HS-5 (cell line): ENCODE measurements at places on chromosomes 6 and 20.
A peak's percentile ranks its signal among the peaks of the same experiment; 100 is the strongest.

DNA sequence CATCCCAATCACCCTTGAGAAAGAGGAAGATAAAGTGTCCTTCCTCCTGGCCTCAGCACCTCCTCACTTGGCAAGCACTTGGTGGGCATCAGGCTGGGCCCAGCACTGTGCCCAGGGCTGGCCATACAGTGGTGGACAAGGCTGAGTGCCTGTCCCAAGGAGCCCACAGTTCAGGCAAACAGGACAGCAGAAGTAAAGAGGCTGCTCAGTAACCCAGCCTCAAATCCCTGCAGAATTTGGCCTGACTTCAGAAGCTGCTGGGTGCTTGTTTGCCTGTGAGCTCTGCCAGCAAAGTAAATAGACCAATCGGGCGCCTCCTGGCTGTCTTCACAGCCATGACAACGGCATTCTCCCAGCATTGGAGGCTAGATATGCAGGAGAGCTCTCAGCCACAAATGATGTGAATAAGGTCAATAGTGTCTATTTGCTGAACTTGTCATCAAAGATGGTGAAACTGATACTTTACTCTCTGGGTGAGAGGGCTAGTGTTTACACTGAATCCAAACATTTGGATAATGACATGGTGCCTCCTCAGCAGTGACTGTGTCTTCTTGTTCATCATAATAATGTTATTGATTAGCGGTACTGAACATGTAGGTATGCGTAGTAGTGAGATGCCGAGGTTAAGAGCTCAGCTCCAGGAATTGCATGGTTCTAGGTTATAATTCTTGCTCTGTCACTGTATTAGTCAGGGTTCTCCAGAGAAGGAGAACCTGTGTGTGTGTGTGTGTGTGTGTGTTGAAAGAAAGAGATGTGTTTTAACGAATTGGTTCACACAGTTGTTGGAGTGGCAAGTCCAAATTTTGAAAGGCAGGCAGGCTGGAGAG lies 36.9 kb upstream of the FANCE start:
- DNase-seq: no peak

DNA sequence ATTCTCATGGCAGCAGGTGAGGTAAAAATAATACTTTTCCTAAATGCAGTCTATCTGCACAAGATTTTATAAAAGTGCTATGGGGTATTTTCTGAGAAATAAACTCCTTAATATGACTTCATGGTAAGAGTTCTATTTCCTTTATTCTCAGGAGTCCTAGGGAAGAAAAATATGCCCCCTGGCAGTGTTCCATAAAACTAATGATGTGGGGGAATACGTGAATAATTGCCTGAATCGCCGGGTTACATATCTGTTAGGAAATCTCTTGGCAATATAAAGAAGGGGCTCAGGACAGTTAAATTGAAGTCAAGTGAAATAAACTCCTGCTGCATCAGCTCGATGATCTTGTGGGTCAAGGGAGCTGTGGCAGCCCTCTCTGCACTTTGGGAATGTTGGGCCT lies 229.7 kb downstream of the MAFB start:
- DNase-seq: no peak

DNA sequence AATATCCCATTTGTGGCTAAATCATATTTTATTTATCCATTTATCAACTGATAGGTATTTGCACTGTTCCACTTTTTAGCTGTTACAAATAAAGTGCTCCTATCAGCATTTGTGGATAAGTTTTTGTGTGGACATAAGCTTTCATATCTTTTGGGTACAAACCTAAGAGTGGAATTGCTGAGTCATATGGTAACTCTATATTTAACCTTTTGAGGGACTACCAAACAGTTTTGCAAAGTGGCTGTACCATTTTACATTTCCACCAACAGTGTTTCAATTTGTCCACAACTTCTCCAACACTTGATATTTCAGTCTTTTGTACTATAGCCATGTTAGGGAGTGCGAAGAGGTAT lies 23.6 kb upstream of the ECHDC1 start:
- DNase-seq: no peak

DNA sequence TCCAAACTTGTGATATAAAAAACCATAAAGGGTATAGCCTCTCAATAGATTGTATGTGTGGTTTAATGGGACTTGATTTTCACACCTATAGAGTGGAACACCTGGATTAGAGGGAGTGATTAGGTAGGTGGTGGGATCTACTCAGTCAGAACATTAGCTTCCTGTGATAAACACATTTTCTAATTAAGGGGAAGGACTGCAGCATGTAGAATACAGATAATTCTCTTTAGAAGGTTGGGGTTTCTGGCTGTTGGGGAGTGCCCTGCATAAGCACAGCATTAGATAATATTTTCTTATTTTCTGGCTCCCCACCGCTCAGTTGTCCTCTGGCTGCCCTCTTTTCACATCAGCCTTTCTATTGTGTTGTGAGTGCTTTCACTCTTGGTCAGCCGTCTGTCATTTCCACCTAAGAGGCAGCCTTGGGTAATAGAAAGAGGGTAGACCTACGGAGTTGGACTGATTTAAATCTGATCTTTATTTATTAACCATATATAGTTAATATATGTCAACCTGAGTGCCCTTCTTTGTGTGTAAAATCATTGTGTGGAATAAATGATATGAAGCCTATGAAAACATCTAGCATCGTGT lies 8.0 kb downstream of the CSE1L start:
- DNase-seq: no peak

GRCh38 chr6:166658792-166659150 lies 31.7 kb upstream of the RPS6KA2 start:
- no peak for DNase-seq

GRCh38 chr20:59010995-59011873 lies 4.2 kb upstream of the CTSZ start:
- DNase-seq: peak; percentile 70

- DNase-seq: no peak
Observed at GRCh38 chr6:11072101-11072500, 21.5 kb upstream of the SMIM13 start.

DNA sequence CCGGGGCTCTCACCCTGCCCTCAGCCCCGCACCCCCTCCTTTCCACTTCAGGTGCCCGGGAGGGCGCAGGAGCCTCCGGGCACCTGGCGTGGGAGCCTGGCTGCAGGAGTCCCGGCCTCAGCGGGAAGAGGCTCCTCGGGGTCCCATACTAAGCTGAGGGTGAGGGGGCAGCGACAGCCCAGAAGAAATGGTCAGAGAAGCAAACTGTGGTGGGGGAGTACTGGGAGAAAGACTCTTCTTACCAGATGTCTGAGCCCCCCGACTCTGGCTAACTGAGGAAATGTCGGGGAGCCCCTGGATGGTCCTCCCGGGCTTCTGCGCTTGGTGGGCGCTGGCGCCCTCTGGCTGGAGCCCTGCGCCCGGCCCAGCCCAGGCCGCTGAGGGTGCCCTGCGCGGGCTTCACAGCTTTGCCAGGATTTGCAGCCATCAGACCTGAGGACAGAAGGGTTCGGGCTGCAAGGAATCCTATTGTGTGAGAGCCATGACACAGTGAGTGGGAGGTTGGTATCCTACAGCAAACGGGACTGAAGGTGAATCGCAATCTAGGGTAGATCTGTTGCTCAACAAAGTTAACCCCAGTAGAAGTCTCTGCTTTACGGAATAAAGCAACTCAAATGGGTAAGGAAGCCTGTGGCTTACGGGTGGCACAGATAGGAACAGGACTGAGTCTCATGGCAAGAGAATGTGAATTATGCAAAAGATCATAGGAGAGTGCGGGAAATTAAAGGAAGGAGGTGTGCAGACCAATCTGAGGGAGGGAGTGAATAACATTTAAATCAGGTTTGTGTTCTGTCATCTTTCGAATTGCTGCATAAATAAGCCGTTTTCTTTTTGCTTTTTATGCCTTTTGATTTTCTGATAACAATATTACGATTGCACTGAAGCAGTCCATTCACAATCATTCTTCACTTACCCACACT lies 639 bp upstream of the RCAN2 start:
- DNase-seq: no peak

GRCh38 chr6:145143379-145143778 lies 591.9 kb downstream of the EPM2A start:
- DNase-seq: no peak

DNA sequence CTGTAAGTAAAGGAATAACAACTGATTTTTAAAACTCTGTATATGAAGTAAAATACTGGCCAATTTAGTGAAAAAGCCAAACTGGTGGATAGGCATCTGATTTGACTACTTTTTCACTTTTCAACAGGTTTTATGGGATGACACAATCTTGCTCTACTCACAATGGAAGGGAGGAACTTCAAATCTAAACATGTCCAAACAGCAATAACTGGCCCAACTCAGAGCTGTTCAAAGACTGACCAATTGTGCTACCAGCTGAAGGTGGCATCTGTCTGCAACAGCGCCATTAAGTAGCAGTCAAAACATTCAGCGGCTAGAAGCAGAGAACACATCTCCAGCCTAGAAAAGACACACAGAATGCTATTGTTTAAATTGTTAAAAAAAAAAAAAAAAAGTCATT lies 44.6 kb downstream of the SESN1 start:
- no peak for DNase-seq

DNA sequence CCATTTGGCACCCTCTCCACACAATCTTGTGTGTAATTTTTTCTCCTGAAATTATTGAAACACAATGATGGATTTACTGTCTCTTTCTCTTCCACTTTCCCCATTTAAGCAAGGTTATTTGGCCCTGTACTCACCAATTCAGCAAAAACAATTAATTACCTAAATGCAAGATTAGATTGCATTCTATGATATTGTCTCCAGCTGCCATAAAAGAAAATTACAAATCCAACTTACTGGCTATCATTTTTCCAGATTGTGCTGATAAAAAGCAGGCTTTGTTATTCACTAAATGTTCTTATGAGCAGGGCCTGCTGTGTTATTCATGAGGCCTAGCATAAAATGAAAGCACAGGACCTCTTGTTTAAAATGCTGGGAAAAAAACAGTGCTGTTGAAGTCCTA lies 95.8 kb upstream of the IRAK1BP1 start:
- DNase-seq: no peak

DNA sequence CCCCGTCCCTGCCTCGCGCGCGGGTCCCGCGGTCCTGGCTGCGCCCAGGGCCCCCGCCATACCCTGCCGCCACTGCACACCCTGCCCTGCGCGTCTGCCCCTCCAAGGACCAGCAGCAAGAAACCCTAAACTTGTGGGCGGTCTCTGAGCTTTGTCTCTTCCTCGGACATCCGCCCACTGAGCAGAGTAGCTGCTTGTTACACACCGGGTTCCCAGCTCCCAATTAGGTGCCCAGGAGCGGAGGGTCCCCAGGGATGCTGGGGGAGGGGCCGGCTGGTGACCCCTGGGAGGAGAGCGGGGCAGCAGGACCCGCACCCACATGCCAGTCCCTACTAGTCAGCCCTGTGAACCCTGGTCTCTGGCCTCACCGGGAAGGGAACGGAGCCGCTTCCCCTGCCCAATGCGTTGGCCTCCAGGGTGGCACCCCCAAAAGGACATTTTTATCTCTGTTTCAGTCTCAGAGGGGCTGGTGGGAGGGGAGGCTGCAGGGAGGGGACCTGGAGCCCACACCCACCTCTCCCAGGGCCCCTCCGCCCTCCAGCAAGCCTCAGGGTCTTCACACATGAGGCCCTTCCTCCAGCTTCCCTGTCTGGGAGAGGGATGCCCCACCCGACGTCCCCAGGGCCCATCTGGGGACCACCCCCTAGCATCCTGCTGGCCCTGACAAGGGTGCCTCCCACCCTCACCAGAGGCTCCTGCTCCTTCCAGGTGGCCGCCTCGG lies 10.5 kb downstream of the STMN3 start:
- no peak for DNase-seq

DNA sequence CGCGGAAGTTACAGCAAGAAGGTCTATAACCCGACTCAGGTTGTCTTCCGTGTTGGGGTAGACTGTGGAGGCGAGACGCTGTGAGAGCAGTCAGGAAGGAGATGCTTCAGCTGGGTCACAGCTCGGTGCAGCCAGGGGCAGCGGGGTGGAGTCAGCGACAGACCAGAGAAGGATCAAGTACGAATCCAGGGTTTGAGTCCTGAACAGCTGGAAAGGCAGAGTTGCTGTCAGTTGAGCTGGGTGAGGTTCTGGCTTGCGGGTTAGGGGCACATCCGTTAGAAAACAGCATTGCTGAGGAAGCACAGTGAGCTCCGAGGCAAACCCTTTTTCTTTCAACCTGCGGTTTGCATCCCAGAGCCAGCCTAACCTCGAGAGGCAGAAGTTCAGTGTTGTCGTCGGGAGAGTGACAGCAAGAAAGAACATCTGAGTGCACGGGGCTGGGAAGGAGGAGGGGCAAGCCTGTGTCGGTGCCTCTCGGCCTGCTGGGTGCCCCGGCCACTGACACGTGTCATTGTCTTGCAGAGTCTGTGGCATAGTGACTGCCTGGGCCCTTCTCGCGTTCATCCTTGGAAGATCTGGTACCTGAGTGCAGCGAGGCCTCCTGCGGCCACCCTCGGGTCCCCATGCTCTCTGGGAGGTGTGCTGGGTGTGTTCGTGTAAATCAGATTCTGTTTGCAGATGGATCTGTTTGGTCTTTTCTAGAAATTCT lies 20.0 kb downstream of the PNLDC1 start:
- DNase-seq: no peak

DNA sequence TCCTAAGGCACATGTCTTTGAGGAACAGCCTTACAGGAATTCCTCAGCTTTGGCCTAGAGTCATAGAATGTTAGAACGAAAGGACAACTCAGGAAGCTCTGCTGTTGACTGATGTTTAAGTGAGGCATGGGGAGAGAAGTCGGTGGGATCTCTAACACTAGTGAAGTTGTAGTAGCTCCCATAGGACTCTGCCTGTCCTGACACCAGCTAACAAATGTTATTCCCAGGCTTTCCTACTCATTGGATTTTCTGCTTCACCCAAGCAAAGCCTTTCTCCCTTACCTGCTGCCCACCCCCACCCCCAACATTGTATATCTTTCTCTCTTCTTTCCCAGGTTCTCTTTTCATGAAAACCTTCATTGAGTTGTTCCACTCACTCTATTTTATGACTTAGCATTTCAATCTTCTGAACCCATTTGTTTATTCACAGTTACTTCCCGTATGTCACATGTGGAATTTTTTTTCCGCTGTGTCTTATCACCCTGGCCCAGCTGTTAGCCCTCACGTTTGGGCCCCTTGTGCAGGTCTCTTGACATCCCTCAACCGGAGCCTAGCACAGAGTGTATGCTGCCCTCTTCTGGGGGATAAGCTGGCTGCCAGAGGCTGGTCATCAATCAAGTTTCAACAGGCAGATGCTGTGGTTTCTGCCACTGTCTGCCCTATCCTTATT lies 39.2 kb upstream of the RNF8 start:
- no peak for DNase-seq

DNA sequence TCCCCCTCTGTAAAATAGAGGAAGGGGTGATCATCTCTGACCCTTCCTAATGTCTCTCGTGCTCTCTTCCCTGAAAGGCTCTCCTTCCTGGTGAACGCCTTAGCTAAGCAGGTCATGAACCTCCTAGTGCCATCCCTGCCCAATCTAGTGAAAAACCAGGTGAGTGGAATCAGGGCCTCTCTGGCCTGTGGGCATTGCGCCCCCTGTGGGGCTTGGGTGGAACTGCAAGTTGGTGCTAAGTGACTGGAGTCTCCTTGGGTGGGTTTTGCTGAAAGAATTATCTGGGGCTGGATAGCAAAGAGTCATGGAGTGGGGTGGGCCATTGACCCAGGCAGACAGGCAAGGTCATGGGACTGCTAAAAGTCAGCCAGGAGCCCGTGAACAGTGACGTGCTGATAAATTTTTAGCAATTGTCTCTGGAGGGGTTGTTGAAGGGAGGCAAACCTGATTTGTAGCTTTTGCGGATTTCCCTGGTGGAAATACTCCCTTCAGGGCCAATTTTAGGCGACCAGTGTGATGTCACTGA lies 8.9 kb downstream of the BPIFB1 start:
- DNase-seq: no peak
